ENCODE measurements at places on chromosomes 6 and 20.

- DNase-seq: no peak
These were observed 532.3 kb downstream of the MAFB start for GRCh38 chr20:40156600-40157317.

DNA sequence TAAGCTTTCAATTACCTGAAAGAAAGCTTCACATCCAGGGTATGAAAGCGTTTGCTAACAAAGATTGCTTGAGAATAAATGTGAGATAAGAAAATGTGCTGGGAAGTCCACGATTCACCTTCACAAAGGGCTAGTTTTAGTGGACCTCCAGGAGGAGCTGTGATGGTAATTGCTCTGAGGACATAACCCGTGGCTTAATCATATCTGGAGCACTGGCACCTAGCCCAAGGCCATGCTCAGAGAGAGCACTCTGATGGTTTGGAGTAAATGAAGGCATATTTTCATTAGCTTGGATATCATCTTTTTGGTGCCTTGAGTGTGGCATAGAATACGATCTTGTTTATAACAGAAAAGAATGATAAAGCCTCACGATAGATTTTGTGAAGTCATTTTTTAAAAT lies 46.9 kb upstream of the BACH2 start:
- DNase-seq: no peak

GRCh38 chr6:53095270-53095669 lies 30.1 kb downstream of the FBXO9 start:
- no peak for DNase-seq

- DNase-seq: no peak
These were observed 14.8 kb downstream of the PMEPA1 start for GRCh38 chr20:57695012-57695411.

GRCh38 chr6:164665328-164665727 lies 644.1 kb downstream of the C6orf118 start:
- no peak for DNase-seq

DNA sequence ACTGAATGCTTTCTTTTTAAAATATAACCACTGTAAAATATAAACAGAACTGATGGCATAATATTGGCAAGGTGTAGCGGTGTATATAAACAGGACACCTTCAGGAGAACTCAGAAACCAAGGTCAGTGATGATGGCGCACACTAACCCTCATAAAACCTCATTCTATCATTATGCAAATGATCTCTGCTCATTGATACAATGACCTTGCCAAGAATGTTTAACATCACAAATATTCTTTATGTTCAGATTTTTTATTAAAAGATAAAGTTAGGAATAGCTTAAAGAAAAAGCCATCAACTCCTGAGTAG lies 48.6 kb upstream of the DST start:
- DNase-seq: no peak

- DNase-seq: no peak
These were observed 139.6 kb downstream of the MYLK4 start for GRCh38 chr6:2611092-2611491.

Measured in AML-193 (cell line).